ENCODE measurements at places on chromosomes 3 and 15.

DNA sequence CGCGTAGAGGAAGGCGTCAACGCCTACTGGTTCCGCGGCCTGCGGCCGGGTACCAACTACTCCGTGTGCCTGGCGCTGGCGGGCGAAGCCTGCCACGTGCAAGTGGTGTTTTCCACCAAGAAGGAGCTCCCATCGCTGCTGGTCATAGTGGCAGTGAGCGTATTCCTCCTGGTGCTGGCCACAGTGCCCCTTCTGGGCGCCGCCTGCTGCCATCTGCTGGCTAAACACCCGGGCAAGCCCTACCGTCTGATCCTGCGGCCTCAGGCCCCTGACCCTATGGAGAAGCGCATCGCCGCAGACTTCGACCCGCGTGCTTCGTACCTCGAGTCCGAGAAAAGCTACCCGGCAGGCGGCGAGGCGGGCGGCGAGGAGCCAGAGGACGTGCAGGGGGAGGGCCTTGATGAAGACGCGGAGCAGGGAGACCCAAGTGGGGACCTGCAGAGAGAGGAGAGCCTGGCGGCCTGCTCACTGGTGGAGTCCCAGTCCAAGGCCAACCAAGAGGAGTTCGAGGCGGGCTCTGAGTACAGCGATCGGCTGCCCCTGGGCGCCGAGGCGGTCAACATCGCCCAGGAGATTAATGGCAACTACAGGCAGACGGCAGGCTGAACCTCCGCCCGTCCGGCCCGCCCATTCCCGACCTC, 4.1 kb downstream of the ISLR2 start:
- DNase-seq, result no peak

- no peak for DNase-seq
Observed at GRCh38 chr3:152964911-152965609, 130.1 kb downstream of the P2RY1 start.

GRCh38 chr3:72558001-72558400, 290.2 kb downstream of the SHQ1 start:
- DNase-seq, result no peak

GRCh38 chr3:171606151-171606751, 146.0 kb upstream of the TNIK start:
- DNase-seq, result no peak

DNA sequence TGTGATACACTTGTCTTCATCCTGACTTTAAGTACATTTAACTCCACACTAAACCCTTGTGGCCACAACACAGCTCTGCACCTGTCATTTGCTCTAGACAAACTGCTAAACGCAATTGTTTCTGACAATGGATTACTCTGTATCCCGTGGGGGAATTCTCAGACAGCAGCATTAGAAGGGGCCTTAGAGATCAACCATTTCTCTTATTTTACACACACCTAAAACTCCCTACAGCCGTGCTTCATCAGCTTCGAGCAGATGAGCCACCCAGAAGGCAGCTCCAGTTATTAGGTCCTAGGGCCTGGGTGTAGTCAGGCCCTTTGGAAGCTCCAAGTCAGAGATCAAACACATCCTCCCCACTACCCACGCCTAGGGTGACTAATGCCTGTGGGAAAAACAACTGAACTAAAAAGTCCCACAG, 1.3 kb upstream of the IL12A start:
- no peak for DNase-seq
